Activated naive CD8-positive, alpha-beta T cell treated with anti-CD3 and anti-CD28 coated beads for 36 hours (primary cell): ENCODE measurements at places on chromosomes 3 and 15. TPM values are rescaled to one million over a fixed set of nuclear protein-coding genes. Genes with fewer than 3 reads are reported as not detected.

Gene ZIC4
- total RNA-seq, result not detected

DNA sequence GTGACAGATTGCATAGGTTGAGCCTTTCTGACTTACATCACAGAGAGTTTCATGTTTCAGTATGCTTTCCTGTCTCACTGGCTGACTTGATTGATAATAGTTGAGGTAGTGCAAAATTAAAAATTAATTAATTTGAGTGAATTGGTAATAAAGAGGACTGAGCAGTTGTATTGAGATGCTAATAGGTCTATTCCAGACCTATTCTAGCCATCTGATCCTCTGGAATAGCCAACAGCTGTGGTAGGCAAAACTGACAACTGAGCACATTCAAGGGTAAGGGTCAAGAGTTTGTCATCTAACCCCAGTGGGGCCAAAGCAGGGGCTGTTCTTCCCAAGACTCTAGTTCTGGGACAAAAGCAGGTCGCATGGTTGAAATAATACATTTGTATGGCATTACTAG is 132.4 kb downstream of the EPHA3 start:
- DNase-seq, result no peak

Gene TMEM40
- not detected for total RNA-seq

Gene TMEM108
- not detected for total RNA-seq

DNA sequence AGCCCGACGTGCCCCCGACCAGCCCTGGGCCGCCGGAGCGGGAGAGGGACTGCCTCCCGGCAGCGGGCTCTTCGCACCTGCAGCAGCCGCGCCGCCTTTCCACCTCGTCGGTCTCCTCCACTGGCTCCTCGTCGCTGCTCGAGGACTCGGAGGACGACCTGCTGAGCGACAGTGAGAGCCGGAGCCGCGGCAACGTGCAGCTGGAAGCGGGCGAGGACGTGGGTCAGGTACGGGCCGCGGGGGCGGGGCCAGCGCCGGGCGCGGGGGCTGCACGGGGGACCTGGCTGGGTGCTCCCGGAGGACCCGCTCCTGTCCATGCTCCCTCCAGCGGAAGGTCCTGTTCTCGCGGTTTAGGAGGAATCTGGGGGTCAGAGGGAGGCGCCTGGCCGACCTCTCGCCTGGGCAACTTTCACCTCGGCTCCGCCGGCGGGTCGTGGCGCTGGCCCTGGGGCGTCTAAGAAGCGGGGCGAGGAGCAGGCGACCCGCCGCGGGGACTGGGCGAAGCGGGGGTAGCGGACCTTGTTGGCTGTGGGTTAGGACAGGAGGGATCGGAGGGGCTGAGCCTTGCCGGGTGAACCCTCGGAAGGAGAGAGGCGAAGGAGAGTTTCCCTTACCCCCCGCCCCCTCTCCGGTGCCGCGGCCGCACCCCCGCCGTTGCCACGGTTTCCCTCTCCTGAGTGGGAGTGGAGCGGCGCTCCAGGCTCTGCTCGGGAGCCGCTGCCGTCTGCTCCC is 682 bp downstream of the ITPKA start:
- peak; percentile 63 for DNase-seq

DNA sequence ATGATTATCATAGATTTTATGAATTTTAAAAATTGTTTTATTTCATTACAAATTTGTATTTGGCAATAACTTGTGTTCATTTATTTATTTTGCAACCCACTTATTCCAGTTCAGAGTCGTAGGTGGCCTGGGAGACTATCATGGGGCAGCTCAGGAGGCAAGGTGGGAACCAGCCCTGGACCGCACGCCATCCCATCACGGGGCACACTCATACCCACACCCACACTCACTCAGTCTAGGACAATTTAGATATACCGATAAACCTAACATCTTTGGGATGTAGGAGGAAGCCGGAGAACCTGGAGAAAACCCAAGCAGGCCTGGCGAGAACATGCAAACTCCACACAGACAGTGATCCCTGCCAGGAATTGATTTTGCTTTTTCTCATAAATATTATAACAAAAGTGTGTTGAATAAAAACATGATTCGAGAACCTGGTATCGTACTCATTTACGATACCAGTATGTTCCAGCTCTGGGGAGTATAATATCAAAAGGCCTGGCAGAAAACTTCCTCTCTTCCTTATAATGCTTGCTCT is 205.3 kb downstream of the NFKBIZ start:
- DNase-seq, result no peak

Gene CPNE4
- not detected for total RNA-seq

DNA sequence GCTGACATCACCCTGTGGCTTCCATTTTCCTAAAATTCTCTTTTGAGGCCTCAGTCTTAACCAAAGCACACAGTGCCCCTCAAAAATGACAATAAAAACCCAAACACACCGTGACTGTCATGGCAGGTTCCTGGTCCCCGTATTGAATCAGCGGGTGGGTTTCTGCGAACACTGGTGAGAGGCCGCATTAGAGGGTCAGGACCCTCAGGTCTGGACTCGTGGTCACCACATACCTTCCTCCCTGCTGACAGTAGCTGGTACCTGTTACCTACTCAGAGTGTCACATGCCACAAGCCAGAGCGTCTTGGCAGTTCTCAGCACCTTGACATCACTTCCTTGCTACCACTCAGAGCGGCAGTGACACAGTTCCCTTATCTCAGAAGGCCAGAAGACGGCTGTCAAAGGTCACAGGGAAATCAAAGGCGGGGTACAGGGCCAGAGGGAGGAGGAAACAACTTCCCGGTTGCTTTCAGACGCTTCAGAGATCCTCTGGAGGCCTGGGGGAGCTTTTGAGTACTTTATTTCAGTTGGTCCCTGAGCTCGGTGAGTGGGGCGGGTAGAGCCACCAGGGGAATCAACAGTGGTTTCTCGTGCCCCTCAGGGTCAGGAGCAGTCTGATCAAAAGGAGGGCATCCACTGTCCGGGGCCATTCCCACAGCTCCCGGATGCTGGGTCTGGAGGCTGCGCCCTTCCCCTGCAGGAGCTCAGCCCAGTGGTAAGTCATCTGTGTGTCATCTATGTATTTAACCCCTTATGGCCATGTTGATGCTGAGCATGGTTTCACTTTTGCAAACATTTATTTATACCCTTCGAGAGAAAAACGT is at the start of the genes CCR5AS and CCRL2:
CCR5AS (minus strand) TSS at position 279 of the 824 bp plus-strand sequence.
CCRL2 (plus strand) TSS at position 472 of the 824 bp plus-strand sequence. CDS start 821 bp downstream, outside the sequence.
- DNase-seq, result peak; percentile 41

- no peak for DNase-seq
Measured at GRCh38 chr3:40725031-40725430, 200.3 kb downstream of the ZNF621 start.

DNA sequence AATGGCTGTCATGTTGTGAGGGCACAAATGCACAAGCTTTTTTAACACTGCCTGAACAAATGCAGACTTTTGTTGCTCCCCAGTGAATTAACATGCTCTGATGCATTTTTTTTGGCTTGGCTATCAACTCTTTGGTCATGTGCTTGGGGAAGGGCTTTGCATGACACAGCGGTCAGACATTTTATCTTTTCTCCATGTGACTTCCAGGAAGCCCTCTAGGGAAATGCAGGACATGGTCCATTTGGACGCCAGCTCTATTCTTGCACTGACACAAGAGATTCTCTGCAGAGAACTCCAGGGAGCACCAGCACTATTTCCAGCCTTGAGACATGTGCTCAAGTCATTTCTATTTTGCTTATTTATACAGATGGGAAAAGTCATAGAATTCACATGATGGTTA is 46.2 kb downstream of the NEK11 start:
- DNase-seq, result no peak

DNA sequence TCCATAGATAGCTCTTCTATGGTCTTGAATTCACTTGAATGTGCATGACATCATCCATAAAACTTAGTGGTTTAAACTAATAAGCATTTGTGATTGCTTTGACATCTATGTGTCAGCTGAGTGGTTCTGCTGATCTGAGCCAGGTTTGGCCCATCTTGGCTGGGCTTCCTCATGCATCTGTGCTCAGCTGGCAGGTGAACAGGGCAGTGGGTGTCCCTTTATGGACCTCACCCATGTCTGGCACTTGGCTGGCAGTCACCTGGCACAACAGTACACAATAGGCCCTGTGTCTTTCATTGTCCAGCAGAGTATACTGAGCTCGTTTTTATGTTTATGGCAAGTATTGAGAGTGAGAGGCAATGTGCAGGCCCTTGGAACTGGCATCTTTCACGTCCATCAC is 73.7 kb upstream of the CNTN6 start:
- DNase-seq, result no peak

DNA sequence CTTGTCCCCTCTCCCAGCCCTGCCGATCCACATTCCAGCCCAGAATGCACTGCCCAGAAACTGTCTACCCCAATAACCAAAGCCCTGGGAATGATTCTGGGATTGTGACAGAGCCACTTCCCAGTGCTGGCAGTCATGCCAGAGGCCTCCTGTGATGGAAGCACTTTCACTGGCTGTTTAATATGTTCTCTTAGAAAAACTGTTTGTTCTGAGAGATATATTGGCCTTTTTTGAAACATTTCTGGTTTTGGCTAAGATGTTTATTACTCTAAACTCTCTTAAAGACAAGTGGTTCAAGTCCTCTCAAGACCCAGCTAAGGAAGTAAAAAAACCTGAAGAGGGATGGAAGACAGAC is 74.0 kb upstream of the HACD2 start:
- no peak for DNase-seq

GRCh38 chr3:185351396-185351795 is 11.5 kb upstream of the MAP3K13 start:
- no peak for DNase-seq

DNA sequence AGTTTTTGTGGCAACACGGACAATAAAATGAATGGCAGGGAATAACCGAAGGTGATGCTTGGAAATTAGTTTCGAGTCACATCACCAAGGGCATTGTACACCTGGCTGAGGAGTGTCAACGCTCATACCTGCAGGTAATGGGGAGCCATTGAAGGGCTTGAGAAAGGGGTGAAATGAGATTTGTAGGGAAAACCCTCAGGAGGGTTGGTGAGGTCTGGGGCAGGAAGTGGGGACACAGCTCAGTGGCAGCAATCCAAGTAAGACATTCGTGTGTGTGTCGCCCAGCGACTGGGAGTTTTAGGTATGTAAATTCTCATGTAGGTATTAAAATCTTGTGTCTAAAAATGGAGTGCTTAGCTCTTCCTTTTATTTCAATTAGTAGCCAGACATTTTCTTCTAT is 14.3 kb downstream of the PARP14 start:
- DNase-seq, result no peak

Gene POC1A
- total RNA-seq, result 23.8 TPM

Gene NANOGP8
- not detected for total RNA-seq

Gene AGBL1
- total RNA-seq, result not detected

Gene EPHB1
- total RNA-seq, result not detected

DNA sequence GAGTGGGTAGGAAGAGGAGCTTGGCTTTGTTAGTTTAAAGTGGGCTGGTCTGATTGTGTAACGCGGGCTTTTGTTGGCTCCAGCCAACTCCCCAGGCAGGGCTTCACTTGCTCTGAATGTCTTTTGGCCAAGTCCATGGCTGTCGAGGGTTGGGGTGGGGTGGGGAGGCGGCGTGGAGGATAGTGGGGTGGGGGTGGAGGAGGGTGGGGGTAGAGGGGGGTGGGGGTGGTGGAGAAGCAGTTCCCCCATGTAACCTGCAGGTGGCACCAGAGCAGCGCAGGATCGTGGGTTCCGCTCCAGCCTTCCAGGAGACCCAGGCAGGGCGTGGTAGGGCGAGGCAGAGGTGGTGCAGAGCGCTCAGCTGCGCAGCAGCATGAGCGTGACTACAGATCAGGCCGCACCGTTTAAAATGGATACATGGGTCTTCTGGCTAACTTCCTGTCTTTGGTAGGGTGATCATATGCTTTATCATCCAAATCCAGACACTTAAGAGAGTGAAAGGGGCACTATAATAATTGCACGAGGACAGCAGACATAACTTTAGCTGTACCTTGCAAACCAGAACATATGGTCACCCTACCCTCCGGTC is 28.3 kb downstream of the GOLGA6A start:
- DNase-seq, result peak; percentile 74

Gene XIRP1
- total RNA-seq, result 0.91 TPM

- DNase-seq, result no peak
Measured at GRCh38 chr3:156090126-156090525, 30.3 kb upstream of the KCNAB1 start.

Gene GATM
- 5.0 TPM for total RNA-seq

- DNase-seq, result no peak
Measured at GRCh38 chr3:44981220-44981619, 5.2 kb downstream of the EXOSC7 start.

Gene DNAJA4
- total RNA-seq, result 36.8 TPM

Gene TMC3
- total RNA-seq, result not detected

DNA sequence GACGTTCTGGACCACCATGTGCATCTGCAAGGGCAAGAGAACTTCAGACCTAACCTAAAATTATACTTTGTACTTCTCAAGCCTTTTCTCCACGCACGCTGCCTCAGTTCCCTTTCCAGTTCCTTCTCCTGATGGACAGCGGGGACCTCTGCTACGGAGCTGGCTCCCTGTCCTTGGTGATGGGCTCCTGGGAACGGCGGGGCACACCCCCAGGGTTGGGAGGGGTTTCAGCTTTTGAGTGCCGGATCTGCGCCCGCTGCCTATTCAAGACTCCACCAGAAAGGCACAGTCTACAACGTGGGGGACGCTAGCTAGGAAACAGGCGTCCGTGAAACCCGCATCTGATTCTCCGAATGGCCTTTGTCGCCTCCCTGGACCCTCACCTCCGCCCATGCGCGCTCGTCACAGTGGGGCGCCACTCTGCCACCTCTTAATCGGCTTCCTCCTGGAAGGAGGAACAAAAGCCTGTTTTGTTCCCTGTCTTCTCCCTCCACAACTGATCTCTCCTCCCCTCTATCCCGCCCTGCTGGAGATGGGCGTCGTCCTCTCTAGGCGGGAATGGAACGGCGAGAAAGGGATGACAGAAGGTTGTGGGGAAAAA is 2.2 kb downstream of the GPR149 start:
- no peak for DNase-seq

GRCh38 chr3:99472385-99472784 is 166.0 kb upstream of the COL8A1 start:
- no peak for DNase-seq

DNA sequence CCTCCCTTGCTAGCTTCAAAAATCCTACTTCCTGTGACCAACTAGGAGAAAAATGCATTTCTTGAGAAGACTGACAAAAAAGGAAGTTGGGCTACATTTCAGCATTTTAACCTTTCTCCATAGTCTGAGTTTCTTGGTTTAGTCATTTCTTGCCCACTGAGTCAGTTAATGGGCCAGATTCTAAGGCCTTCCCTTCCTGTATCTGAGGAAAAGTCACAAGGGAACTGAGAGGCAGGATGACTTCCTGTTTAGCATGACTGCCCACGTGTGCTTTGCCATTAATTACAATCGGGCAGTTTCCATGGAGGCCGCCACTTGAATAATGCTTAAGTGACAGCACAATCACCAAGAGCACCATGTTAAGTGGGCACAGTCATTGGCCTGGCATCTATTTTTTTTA is 794.4 kb upstream of the LMCD1 start:
- no peak for DNase-seq

GRCh38 chr3:144031938-144032337 is 60.3 kb downstream of the DIPK2A start:
- DNase-seq, result no peak

GRCh38 chr3:48478626-48479555 is 25.1 kb downstream of the SHISA5 start:
- peak; percentile 57 for DNase-seq

DNA sequence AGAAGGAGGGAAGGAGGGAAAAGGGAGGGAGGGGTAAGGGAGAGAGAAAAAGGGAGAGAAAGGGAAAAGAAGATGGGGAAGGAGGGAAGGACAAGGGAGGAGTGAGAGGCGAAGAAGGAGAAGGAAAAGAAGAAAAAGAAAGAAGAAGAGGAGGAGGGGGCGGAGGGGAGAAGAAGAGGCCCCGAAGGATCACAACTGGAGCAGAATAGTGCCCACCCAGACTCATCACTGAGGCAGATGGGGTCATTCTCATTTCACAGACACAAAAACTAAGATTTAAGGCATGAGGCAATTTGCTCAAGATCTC is 2.7 kb upstream of the ALAS1 start:
- no peak for DNase-seq

GRCh38 chr3:115960799-115961198 is 337.5 kb downstream of the GAP43 start:
- DNase-seq, result no peak
